ENCODE measurements at places on chromosomes 5 and 9.

- DNase-seq, result no peak
- H3K27me3 ChIP-seq, result peaks cover 13% of the 10 kb centered on the region
- peaks cover 5% of the 10 kb centered on the region for H3K36me3 ChIP-seq
- H3K4me1 ChIP-seq, result peaks cover 22% of the 10 kb centered on the region
- H3K27ac ChIP-seq, result no peak overlapping the region
- H3K4me3 ChIP-seq, result no peak overlapping the region
These were observed 2.0 kb upstream of the MTX3 start for GRCh38 chr5:79992891-79993657.

GRCh38 chr9:18658804-18659705, 185.1 kb downstream of the ADAMTSL1 start:
- no peaks in the 10 kb centered on the region for H3K36me3 ChIP-seq
- no peak for DNase-seq
- H3K27me3 ChIP-seq, result no peaks in the 10 kb centered on the region
- no peaks in the 10 kb centered on the region for H3K4me1 ChIP-seq

- H3K4me1 ChIP-seq, result peaks cover 75% of the 10 kb centered on the region
- DNase-seq, result no peak
- H3K27me3 ChIP-seq, result no peaks in the 10 kb centered on the region
- peak overlapping the region; percentile 80 for H3K4me3 ChIP-seq
These were observed 2.2 kb downstream of the CPEB4 start for GRCh38 chr5:173890195-173890991.

DNA sequence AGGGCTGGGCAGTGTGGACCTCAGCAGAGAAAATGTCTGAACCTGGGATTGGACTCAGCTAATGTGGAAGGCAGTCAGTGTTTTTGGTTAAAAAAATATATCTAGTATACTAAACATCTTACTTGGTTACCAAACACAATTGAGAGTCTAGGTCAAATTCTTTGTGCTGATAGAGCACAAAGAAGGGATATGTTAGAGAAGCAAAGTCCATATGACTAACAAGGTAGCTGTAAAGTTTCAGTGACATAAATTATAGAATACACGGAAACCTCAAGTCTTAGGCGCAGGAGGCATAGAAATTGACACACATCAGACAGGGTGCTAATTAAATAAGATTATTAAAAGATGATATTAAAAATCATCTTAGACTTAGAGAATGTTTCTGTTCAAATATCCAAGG, 718.3 kb downstream of the TLR4 start:
- no peaks in the 10 kb centered on the region for H3K36me3 ChIP-seq
- no peaks in the 10 kb centered on the region for H3K4me1 ChIP-seq
- no peak overlapping the region for H3K27ac ChIP-seq
- H3K4me3 ChIP-seq, result no peak overlapping the region

DNA sequence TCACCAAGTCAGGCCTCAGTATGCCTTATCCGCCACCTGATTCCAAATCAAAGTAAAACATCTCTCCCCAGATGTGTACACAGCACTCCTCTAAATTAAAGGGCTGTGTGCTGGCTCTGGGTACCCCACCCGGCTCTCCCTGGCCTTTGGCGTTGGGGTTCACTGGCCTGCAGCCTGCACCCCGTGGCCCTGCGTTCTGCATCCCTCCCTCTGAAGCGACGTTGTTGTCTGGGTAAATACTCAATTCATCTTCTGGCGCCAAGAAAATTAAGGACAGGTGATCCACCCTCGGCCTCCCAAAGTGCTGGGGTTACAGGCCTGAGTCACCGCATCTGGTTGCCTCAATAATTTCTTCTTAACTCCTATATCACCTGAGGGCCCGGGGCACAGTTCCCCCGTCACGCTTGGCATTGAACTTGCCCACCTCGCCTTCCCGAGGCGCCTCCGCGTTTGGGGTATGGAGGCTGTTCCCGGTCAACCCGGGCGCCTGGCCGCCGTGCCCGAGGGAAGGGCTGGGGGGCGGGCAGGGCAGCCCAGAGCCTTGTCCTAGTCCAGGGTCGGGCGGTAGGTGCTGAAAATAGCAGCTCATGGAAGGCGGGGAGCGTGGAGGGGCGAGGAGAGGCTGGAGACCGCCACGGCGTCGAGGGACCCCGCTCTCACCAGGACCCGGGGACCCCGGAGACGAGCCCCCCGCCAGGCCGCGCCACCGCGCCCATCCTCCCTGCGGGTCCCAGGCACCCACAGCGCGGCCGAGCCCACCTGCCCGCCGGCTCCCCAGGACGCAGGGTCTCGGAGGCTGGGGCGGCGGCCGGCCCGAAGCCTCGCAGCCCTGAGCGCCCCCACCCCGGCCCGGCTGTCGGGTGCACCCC, 531 bp downstream of the ABO start:
- DNase-seq, result no peak
- H3K27ac ChIP-seq, result no peak overlapping the region
- H3K4me3 ChIP-seq, result no peak overlapping the region
- peaks cover 8% of the 10 kb centered on the region for H3K36me3 ChIP-seq
- H3K27me3 ChIP-seq, result peaks cover 46% of the 10 kb centered on the region
- H3K4me1 ChIP-seq, result peaks cover 5% of the 10 kb centered on the region

- H3K27me3 ChIP-seq, result no peaks in the 10 kb centered on the region
- no peaks in the 10 kb centered on the region for H3K36me3 ChIP-seq
- DNase-seq, result no peak
- peaks cover 5% of the 10 kb centered on the region for H3K4me1 ChIP-seq
These were observed 25.1 kb downstream of the NANS start for GRCh38 chr9:98081477-98082219.

- H3K4me3 ChIP-seq, result no peak overlapping the region
- H3K27me3 ChIP-seq, result no peaks in the 10 kb centered on the region
- no peak overlapping the region for H3K27ac ChIP-seq
- H3K4me1 ChIP-seq, result no peaks in the 10 kb centered on the region
These were observed 143.0 kb upstream of the IRX1 start for GRCh38 chr5:3452622-3453021.

DNA sequence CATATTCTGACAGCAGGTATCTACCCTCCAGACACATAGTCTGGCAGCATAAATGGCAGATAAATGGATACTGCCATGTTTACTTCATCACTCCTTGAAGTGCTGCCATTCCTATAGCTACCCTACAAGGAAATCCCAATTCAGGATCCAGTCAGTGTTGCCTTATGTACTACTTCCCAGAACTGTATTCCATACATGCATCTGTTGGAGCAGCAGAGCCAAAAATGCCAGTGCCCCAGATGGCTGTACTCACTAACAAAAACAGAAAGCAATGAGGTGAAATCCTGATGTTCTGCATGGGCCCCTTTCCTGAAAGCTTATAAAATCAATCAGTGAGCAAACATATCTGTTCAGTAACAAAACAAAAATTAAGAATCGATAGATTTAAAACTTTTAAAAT, 490.0 kb upstream of the COX7C start:
- no peaks in the 10 kb centered on the region for H3K4me1 ChIP-seq
- H3K36me3 ChIP-seq, result no peaks in the 10 kb centered on the region
- no peak for DNase-seq
- H3K27ac ChIP-seq, result no peak overlapping the region
- H3K27me3 ChIP-seq, result no peaks in the 10 kb centered on the region

- H3K36me3 ChIP-seq, result no peaks in the 10 kb centered on the region
- no peak overlapping the region for H3K4me3 ChIP-seq
- H3K27ac ChIP-seq, result no peak overlapping the region
These were observed 13.0 kb downstream of the BHMT start for GRCh38 chr5:79124607-79125006.

GRCh38 chr9:125966466-125966865, 219.3 kb downstream of the PBX3 start:
- H3K27ac ChIP-seq, result no peak overlapping the region
- H3K4me3 ChIP-seq, result no peak overlapping the region
- H3K36me3 ChIP-seq, result peaks cover 18% of the 10 kb centered on the region
- DNase-seq, result no peak
- no peaks in the 10 kb centered on the region for H3K27me3 ChIP-seq
- peaks cover 38% of the 10 kb centered on the region for H3K4me1 ChIP-seq

DNA sequence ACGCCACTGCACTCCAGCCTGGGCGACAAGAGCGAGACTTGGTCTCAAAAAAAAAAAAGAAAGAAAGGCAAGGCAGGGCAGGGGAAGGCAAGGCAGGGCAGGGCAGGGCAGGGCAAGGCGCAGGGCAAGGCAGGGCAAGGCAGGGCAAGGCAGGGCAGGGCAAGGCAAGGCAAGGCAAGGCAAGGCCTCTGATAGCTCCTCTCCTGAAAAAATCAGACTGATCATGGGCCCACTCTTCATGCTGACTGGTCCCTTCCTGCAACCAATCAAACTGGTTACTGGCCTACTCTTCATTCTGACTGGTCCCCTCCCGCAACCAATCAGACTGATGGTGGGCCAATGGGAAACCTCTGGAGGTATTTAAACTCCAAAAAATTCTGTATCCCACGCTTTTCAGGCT, 3.4 kb upstream of the ZBTB5 start:
- DNase-seq, result no peak
- H3K4me1 ChIP-seq, result peaks cover 29% of the 10 kb centered on the region
- H3K27ac ChIP-seq, result no peak overlapping the region
- H3K4me3 ChIP-seq, result no peak overlapping the region
- no peaks in the 10 kb centered on the region for H3K36me3 ChIP-seq

- DNase-seq, result no peak
- H3K4me1 ChIP-seq, result peaks cover 10% of the 10 kb centered on the region
These were observed 8.4 kb downstream of the FAM163B start for GRCh38 chr9:133600739-133601138.

- H3K4me3 ChIP-seq, result peak overlapping the region; percentile 75
- peaks cover 89% of the 10 kb centered on the region for H3K27me3 ChIP-seq
- no peak for DNase-seq
- H3K36me3 ChIP-seq, result no peaks in the 10 kb centered on the region
- H3K4me1 ChIP-seq, result peaks cover 3% of the 10 kb centered on the region
These were observed 7.0 kb downstream of the UNC5A start for GRCh38 chr5:176817369-176817840.

GRCh38 chr9:120698766-120699165, 15.5 kb downstream of the MEGF9 start:
- peaks cover 12% of the 10 kb centered on the region for H3K4me1 ChIP-seq
- H3K27ac ChIP-seq, result no peak overlapping the region
- H3K36me3 ChIP-seq, result no peaks in the 10 kb centered on the region
- no peak for DNase-seq

GRCh38 chr9:122477346-122477745, 380 bp downstream of the OR1J1 start:
- no peak overlapping the region for H3K4me3 ChIP-seq
- no peak for DNase-seq
- H3K27me3 ChIP-seq, result peaks cover 55% of the 10 kb centered on the region
- no peaks in the 10 kb centered on the region for H3K4me1 ChIP-seq
- no peaks in the 10 kb centered on the region for H3K36me3 ChIP-seq

DNA sequence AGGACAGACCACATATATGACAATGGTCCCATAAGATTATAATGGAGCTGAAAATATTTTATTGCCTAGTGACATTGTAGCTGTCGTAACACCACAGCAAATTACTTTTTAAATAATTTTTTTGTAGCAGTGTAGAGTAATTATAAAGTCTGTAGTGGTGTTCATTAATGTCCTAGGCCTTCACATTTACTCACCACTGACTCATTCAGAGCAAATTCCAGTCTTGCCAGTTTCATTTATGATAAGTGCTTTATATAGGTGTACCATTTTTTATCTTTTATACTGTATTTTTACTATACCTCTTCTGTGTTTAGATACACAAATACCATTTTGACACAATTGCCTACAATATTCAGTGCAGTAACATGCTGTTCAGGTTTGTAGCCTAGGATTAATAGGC, 67.6 kb downstream of the TLE4 start:
- H3K36me3 ChIP-seq, result peaks cover 55% of the 10 kb centered on the region
- H3K4me3 ChIP-seq, result no peak overlapping the region
- no peaks in the 10 kb centered on the region for H3K27me3 ChIP-seq
- no peak for DNase-seq
- H3K27ac ChIP-seq, result no peak overlapping the region
- peaks cover 45% of the 10 kb centered on the region for H3K4me1 ChIP-seq

DNA sequence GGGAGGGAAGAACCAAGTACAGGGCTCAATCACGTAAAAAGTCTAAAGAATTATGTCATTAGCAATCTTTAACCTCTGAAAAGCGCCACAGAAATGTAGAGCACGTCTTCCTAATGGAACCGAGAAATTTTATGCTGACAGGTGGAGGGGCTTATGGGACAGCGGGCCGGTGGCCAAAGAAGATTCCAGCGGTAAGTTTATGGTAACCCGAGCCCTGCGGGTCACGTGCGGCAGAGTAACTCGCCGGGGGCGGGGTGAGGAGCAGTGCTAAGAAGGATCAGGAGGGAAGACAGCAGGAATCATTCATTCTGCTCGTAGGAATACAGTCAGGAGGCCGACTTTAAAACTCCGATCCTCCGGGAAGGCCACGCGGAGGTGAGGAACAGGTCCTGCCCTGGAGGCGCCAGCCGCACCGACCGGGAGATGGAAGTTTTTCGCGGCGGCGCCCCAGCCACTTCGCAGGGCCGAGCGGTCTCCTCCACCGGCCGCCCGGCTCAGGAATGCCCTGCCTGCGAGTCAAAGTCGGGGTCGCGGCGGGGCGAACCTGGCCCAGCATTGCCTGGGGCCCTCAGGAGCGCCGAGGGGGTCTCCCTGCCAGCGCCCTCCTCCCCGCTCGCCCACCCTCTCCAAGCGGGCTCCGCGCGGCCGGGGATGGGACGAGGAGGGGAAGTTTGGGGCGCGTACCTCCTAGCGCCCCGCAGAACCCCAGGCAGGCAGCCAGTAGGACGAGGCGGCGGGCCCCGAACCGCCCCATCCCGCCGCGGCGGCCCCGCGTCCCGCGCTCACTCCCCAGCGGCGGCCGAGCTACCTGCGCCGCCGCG, 101.8 kb downstream of the ESM1 start:
- H3K27me3 ChIP-seq, result peaks cover 76% of the 10 kb centered on the region
- DNase-seq, result no peak
- H3K27ac ChIP-seq, result no peak overlapping the region

- H3K27ac ChIP-seq, result no peak overlapping the region
- H3K27me3 ChIP-seq, result no peaks in the 10 kb centered on the region
- no peaks in the 10 kb centered on the region for H3K36me3 ChIP-seq
- no peak for DNase-seq
These were observed 20.3 kb downstream of the RAI14 start for GRCh38 chr5:34676416-34676815.

- DNase-seq, result no peak
- H3K36me3 ChIP-seq, result peaks cover 4% of the 10 kb centered on the region
- no peak overlapping the region for H3K4me3 ChIP-seq
- H3K27ac ChIP-seq, result no peak overlapping the region
These were observed 138.6 kb downstream of the ARHGEF28 start for GRCh38 chr5:73764586-73764985.

- no peaks in the 10 kb centered on the region for H3K36me3 ChIP-seq
- H3K4me3 ChIP-seq, result no peak overlapping the region
- no peaks in the 10 kb centered on the region for H3K4me1 ChIP-seq
- H3K27ac ChIP-seq, result no peak overlapping the region
These were observed 50.4 kb downstream of the CYSTM1 start for GRCh38 chr5:140225396-140225795.

GRCh38 chr9:124280176-124280691, 22.5 kb downstream of the NEK6 start:
- DNase-seq, result no peak
- no peak overlapping the region for H3K27ac ChIP-seq
- no peaks in the 10 kb centered on the region for H3K36me3 ChIP-seq
- peaks cover 37% of the 10 kb centered on the region for H3K4me1 ChIP-seq
- H3K27me3 ChIP-seq, result no peaks in the 10 kb centered on the region
- H3K4me3 ChIP-seq, result no peak overlapping the region

GRCh38 chr9:127133739-127134167, 11.3 kb upstream of the ANGPTL2 start:
- H3K4me3 ChIP-seq, result no peak overlapping the region
- no peaks in the 10 kb centered on the region for H3K36me3 ChIP-seq
- H3K4me1 ChIP-seq, result peaks cover 5% of the 10 kb centered on the region
- DNase-seq, result no peak
- no peak overlapping the region for H3K27ac ChIP-seq
- H3K27me3 ChIP-seq, result no peaks in the 10 kb centered on the region

GRCh38 chr9:15834541-15834940, 281.7 kb downstream of the CCDC171 start:
- H3K4me3 ChIP-seq, result no peak overlapping the region
- no peaks in the 10 kb centered on the region for H3K36me3 ChIP-seq
- no peaks in the 10 kb centered on the region for H3K4me1 ChIP-seq
- H3K27ac ChIP-seq, result no peak overlapping the region
- DNase-seq, result no peak
